ENCODE measurements at places on chromosomes 12 and 14.

- DNase-seq, result peak; percentile 78
Observed at GRCh38 chr12:25701290-25701689, 148.2 kb upstream of the LMNTD1 start.

- DNase-seq, result peak; percentile 83
Observed at GRCh38 chr12:62846491-62846890, 88.5 kb downstream of the PPM1H start.

DNA sequence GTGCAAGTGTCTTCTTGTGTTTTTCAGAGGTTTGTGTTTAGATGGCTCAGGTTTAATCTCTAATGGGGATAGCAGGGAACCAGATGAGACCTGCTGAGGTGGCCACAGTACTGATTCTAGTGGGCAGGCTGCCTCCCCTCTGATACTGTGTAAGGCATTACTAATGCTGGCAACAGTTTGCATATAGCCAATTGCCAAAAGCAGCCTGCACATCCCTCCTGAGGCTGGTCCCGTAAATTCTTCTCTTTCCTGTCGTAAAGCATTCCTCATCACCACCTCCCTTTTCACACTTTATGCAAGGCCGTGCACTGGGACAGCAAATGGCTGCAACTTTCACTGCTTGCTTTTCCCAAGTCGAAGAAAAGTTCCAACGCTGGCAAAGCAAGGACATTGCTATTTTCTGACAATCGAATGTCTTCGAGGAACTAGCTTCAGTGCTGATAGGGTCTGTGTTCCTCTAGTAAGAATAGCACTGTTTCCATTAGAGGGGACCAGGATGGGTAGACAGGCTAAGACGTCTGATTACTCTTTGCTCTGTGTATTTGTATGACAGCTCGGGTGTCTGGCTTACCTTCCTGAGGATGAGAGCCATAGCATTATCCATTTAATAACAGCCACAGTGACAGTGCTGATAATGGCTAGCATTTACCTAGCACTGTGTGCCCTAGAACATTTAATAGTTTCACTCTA is 178.2 kb upstream of the HIF1A start:
- DNase-seq, result no peak

DNA sequence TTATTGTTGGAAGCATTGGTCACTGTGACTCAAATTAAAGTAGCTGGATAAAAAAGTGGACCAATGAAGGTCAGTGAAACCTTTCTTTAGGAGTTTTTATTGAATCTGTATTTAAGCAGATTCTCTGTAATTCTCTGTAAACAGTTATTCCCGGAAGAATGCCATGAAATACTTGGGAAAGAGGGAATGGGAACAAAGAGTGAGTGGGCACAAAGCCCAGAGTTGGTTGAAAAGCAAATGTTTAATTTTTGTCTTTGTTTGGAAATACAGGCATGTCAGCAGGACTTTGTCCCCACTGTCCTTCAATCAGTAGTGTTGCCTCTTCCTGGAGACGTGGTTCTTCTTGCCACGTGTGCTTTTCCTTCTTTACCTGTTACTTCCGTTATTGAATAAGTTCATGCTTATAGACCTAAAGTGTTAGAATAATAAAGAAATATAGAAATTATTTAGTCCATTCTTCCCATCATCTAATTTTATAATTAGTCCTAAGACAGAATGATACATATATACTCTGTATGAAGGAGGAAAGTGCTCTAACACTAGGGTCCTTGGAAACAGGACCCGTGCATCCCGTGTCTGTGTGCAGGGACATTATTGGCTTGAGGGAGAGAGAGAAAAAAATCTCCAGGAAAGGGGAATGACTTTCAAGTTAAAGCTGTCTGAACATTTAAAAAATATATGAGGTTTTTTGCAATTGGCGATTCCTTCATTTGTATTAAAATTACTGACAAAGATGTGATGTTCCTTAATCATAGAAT is 2.0 kb upstream of the ANG start:
- no peak for DNase-seq

DNA sequence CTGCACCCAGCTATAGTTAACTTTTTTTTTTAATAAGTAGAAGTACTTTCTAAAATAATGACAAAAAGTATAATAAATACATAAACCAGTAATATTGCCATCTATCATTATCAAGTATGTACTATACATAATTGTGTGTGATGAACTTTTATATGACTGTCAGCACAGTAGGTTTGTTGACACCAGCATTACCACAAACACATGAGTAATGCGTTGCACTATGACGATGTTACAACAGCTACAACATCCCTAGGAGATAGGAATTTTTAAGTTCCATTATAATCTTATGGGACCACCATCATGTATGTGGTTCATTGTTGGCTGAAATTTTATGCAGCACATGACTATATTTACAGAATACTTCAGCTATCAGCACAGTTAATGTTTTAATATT is 62.9 kb upstream of the VSX2 start:
- no peak for DNase-seq

GRCh38 chr12:131250028-131250950 is 296.6 kb downstream of the ADGRD1 start:
- DNase-seq, result peak; percentile 95

GRCh38 chr12:28082096-28082495 is 108.2 kb upstream of the CCDC91 start:
- DNase-seq, result peak; percentile 3

GRCh38 chr12:95150501-95150900 is 66.8 kb downstream of the FGD6 start:
- no peak for DNase-seq

- DNase-seq, result no peak
Observed at GRCh38 chr14:90578283-90578985, 181.6 kb downstream of the CALM1 start.

DNA sequence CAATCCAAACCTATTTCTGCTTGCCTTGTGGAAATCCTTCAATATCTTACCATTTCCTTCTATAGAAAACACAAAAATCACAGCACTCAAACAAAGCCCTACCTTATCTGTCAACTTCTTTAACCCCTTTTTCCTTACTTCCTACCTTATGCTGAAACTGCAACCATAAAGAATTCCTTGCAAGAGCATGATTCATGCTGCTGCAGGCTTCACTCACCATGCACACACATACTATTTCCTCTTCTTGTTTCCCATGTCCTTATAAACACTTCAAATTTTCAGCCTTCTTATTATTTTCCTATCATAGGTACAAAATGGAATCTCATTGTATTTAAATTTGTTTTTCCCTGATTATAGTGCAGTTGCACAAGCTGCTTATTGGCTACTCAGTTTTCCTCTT is 23.3 kb downstream of the LMNTD1 start:
- peak; percentile 72 for DNase-seq

GRCh38 chr14:99729991-99730875 is 46.1 kb downstream of the CYP46A1 start:
- DNase-seq, result peak; percentile 59

- DNase-seq, result no peak
Observed at GRCh38 chr12:93447555-93448290, 6.0 kb upstream of the UBE2N start.

DNA sequence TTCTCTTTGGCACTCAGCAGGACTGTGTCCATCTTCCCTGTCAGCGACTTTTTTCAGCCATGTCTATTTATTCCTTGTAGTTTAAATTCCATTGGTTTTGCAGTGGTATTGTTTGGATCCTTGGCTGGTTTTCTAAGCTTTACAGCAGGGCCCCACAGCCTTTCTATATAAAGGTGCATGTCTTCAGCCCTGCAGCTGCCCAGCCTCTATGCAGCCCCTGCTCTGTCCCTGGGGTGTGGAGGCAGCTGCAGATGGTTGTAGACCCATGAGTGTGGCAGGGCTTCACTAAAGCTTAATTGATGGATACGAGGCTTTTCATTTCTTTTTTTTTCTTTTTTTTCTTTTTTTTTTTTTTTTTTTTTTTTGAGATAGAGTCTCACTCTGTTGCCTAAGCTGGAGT is 29.7 kb downstream of the SFSWAP start:
- no peak for DNase-seq

DNA sequence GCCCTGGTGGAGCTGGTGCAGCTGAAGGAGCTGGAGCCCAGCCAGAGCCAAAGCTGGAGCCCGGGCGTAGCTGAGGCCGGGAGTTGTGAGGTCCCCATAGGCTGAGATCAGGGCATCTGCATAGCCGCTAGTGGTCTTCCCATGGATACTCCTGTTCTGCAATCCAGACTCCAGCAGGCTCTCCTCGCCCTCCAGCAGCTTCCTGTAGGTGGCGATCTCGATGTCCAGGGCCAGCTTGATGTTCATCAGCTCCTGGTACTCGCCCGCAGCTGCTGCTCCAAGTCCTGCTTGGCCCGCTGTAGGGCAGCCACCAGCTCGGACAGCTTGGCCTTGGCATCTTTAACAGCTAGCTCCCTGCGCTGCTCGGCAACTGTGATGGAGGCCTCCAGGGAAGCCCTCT is 966.1 kb downstream of the FSCB start:
- DNase-seq, result no peak

- DNase-seq, result no peak
Observed at GRCh38 chr12:76813265-76813664, 49.4 kb downstream of the ZDHHC17 start.

DNA sequence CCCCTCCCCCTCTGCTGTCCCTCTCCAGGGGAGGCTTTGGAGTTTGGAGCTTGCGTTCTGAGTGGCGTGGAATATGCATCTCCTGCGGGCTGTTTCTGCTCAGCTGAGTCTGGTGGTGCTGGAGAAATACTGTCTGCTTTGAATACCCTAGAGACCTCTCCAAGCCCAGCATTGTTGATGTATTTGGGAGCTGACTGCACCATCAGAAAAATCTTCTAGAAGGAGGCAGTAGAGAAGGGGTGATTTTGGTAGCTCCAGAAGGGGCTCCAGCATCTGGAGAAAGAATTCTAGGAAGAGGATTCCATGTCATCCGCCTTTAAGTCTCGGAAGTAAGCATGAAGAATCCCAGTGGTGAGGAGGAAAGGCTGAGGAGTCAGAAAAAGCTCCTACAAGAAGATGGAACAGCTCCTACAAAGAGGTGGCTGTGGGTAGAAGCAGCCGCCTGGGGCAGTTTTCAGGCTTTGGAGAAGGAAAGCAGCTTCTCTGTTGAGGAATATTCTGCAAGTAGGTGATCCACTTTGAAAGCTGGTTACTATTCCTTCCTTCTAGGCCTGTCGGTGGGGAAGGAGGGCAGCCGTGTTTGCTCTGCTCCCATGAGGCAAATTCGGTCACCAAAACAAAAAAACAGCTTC is 9.7 kb downstream of the MLXIP start:
- no peak for DNase-seq
